ENCODE measurements at places on chromosomes 13 and 19.

DNA sequence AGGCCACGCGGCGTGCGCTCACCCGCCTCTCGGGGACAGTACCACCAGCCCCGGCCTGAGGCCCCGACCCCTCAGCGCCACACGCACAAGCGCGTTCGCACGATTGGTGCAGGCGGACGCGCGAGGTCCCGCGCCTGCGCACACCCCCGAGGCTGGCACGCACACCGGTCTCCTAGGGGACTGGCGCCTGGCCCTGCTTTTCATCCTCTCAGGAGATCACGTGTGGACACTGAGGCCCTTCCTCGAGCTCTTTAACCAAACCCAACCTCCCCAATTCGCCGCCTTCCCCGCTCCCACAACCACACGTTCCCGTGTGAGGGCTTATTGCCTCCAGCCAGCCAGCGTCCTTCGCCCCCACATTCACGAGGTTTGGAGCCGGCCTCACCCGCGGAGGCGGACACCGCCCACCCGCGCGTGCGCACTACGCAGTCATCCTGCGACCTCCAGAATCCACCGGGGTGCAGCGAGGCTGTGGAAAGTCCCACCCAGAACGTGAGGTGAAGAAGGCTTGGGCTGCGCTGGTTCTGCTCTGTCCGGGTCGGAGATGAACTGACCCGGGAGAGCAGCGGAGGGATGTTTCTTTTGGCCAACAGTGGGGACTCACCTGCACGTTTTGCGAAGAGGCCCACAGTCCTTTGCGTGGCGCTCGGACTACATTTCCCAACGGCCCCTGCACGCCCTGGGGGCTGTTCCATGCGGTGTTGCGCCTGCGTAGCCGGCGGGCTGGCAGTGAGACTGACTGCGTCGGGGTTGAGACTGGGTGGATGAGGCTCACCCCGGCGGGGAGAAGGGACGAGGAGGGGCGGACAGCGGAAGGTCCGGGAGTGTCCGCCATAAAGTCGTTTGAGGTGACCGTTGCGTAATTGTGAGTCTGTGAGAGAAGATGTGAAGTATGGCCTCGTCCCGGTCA, 539 bp upstream of the ZNF667 start:
- DNase-seq: peak; percentile 90

DNA sequence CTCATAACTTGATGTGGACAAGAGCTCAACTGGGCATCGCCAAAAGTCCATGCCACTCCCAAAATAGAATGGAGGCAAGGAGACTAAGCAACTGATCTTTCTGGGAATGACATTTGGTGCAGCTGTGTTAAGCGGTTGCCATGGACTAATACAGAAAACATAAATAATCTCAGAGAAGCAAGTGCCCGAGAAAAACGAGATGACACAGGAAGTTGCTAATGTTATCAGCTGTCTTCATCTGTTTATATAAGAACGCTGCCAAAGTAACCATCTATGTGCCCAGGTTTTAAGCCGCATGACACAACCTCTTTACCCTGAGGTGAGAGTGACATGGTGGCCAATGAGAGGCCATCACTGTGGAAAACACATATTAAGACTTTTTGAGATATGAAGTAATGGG, 54.9 kb upstream of the SACS start:
- DNase-seq: no peak

DNA sequence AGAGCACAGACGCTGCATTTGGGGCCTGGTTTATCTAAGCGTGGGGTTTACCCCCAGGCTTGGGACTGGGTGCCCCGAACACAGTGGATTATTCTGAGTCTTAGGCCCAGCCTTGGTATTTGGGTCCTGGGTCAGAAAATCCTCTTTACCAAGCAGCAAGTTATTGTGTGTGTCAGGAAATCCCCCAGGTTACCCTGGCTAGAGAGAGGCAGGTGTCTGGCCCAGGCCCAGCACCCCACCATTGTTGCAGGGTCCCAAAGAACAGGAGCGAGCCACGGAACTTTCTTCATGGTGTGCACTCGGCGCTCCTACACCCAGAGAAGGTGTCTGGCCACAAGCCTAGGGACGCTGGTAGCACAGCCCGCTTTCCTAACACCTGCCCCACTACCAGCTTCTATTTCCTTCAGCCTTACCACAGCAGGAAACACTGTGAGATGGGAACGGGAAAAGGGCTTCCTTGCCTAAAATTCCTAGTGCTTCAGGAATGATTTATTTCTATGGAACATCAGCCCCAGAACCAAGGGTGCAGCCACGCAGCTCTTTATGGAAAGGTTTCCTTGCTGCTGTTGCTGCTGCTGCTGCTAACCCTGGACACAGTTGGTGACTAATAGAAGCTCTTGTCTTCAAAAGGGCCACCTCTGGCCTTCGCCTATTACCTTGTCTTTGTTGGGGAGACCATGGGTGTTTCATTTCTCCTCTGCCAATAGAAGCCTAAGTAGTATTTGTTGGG, 7.4 kb upstream of the CDX2 start:
- no peak for DNase-seq

GRCh38 chr13:112102243-112102642, 35.3 kb downstream of the SOX1 start:
- DNase-seq: no peak

GRCh38 chr19:49492573-49493405, 3.4 kb upstream of the RPS11 start:
- no peak for DNase-seq

DNA sequence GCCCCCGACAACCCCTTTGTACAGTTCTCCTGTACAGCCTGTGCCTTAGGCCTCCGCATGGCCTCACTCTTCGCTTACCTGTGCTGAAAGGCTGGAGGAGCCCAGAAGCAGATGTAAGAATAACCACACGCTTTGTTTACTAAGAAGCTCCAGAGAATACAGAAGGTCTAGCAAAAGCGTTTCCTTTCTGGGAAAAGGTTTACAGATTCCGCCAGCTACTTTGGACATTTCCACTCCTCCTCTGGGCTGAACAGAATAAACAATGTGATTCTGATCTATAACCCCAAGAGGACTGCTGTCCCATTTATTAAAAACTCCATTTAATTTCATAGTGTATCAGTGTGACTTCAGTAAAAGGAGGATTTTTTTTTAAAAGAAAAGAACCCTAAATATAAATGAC, 339.2 kb downstream of the DNAJC15 start:
- no peak for DNase-seq

DNA sequence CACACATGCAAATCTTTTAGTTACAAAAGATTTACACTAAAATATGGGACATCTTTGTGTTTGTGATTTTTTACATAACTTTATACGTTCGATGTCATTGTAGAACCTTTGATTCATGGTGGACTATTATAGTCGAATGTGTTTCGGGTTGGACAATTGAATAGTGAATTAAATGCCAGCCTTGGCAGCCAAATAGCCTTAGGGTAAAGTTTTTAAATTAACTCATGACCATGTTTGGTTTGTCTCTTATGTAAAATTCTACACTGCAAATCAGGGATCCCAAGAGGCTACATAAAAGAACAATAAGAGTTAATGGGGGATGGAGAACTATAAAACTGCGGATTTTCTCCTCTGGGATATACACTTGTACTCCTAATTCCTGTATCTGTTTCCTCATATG, 1735.6 kb upstream of the SPRY2 start:
- no peak for DNase-seq

DNA sequence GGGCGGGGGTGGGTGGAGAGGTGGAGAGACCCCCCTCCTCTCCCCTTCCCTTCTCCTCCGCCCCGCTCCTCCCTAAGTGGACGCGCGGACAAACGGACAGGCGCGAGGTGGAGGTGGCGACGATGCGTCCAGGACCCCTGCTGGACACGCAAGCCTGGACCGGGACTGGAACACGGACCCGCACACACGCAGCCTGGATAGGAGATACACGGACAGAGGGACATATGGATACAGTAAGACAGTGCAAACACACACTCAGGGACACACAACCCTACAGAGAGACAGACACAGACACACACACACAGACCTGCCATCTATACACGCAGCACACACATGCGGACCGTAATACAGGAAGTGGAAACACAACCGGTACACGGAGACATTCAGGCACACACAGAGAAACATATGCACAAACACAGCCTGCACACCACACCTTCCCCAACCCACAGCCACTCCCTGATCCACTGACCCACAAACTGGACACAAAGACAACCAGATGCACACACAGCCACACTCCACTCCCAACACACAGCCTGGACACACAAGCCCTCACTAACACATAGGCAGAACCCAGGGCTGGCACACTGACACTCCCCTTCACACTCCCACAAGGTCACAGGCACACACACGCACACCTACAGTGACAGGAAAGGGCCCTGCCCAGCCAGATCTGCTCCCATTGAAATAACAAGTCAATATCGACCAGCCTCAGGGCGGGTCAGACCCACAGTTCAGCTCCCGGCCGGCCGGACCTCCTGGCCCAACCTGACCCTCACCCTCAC, 696 bp upstream of the ERFL start:
- DNase-seq: no peak
